ENCODE measurements at places on chromosomes 5 and 9.

GRCh38 chr9:127905004-127905728 lies 5.8 kb upstream of the ST6GALNAC6 start:
- DNase-seq: no peak

GRCh38 chr5:172299916-172300439 lies 16.4 kb upstream of the UBTD2 start:
- no peak for DNase-seq

- no peak for DNase-seq
Observed at GRCh38 chr9:28464481-28465216, 891.4 kb upstream of the C9orf72 start.

DNA sequence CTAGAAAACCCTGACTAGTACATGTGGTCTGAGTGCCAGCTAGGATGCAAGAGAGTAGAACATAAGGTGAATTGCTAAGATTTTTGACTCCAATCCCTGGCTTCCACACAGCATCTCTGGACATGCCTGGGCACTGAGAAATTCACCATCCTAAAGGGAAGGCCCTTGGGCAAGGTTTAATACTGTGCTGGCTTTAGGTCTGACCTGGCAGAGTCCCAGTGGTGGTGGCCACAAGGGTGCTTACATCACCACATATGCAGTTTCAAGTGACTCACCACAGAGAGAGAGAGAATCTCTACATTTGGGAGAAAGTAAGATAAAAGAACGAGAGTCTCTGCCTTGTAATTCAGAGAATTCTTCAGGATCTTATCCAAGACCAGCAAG lies 661.6 kb upstream of the C9orf72 start:
- no peak for DNase-seq

- DNase-seq: peak; percentile 37
Observed at GRCh38 chr9:137550231-137550621, at the start of gene PNPLA7. TSS of gene PNPLA7 (minus strand) at chr9:137550402. CDS start at chr9:137550197, 205 bp downstream.

- DNase-seq: no peak
Observed at GRCh38 chr9:124439086-124439485, 11.2 kb upstream of the ADGRD2 start.

GRCh38 chr5:123134653-123135181 lies 45.7 kb downstream of the PRDM6 start:
- DNase-seq: no peak

- DNase-seq: no peak
Observed at GRCh38 chr5:135230251-135230925, 168.6 kb downstream of the MACROH2A1 start.

GRCh38 chr9:107484117-107484723 lies 5.3 kb downstream of the KLF4 start:
- DNase-seq: peak; percentile 65

GRCh38 chr5:173981185-173981761 lies 7.7 kb upstream of the C5orf47 start:
- no peak for DNase-seq

DNA sequence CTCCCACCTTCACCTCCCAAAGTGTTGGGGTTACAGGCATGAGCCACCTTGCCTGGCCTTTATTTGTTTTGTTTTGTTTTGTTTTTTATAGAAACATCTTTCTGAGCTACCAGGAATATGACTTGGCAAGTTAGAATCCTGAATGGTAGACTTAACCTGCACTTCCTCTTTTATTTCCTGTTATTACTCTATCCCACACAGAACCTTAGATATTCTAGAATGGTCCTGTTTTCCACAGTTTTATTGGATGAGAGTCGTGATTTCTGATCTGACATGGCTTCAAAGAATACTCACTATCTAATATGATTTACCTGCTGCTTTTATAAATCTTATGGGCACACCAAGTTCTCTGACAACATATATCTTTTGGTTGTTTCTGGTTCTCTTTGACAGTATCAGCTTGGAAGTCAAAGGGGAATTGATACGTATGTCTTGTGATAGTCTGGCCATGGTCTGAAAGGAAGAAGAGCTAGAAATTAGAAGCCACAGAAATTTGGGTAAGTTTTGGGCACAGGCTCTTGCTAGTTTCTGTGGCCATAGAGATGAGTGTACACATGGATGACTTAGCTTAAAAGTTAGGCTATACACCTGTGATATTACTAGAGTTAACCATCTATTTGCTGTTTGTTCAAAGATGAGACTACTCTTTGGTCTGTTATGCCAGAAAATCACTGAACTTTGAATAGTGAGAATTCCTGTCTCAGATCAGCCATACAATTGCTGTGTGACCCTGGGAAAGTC lies 4.7 kb upstream of the PANK3 start:
- no peak for DNase-seq

GRCh38 chr5:131630208-131630962 lies 4.6 kb downstream of the RAPGEF6 start:
- no peak for DNase-seq

GRCh38 chr9:71790296-71790695 lies 22.0 kb upstream of the CEMIP2 start:
- no peak for DNase-seq

GRCh38 chr5:151280443-151280842 lies 23.1 kb downstream of the SLC36A3 start:
- DNase-seq: no peak

DNA sequence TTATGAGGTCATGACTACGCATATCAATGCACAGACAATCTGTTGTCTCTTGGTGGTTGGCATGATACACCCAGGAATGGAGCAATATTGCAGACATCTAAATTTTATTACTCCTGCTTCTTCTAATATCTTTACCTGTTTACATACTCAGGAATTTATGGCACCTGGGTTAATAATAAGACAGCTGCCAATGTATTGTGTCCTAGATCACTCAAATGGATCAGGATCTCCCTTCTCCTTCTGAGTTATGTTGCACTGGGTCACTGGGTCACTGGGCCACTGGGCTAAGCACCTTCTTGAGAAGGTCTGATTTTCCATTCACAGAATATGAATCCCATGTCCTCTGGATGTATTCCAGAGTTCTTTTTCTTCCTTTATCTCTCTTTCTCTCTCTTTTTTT lies 41.8 kb downstream of the CCL28 start:
- no peak for DNase-seq

- no peak for DNase-seq
Observed at GRCh38 chr9:116671605-116672004, 15.5 kb upstream of the TRIM32 start.

DNA sequence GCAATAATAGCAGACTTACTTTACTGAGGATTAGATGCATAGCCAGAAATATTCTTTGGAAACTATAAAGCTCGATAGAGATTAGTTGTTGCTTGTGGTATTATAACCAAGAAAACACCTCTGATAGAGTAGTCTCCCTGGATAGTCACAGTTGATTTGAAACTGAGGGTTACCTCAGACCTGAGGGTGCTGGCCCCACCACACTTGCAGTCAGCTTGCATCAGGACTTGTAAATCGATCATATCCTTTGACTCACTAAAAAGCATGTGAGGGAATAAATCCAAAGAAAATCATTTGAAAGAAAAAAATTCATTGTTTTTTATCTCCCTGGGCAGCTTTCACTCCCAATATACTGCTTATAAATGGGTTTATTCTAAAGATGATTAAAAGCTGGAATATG lies 39.4 kb downstream of the GALNT12 start:
- no peak for DNase-seq

DNA sequence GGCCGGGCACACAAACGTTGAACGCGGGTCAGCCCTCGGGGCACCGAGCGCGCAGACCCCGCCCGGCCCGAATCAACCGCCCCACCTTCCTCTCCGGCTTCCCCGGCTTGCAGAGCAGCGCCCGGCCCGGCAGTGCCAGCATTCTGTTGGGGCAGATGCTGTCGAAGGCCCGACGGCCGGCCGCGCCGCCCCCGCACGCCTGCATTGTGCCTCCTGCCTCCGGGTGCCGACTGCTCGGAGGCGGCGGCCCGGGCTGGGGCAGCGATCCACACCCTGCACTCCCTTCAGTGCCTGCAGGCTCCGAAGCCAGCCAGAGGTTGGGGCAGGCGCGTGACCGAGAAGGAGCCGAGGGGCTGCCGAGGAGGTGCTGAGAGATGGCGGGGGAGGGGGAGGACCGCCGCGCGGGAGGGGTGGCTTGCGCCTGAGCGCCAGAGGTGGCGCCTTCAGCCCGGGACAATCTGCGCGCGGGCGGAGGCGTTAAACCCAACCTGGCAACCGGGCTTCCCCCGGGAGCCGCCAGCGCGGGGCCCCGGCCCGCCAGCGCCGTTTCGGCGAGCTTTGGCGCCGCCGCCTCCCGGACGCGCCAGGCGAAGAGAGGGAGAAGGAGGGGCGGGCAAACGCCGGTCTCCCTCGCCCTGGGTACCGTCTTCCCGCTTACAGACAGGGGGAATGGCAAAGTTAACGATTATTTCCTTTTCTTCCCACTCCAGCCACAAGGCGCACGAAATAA lies at the start of gene MCIDAS:
TSS of gene MCIDAS (minus strand) at position 382 of the 730 bp plus-strand sequence. CDS start at position 205, 177 bp downstream.
- DNase-seq: peak; percentile 63

DNA sequence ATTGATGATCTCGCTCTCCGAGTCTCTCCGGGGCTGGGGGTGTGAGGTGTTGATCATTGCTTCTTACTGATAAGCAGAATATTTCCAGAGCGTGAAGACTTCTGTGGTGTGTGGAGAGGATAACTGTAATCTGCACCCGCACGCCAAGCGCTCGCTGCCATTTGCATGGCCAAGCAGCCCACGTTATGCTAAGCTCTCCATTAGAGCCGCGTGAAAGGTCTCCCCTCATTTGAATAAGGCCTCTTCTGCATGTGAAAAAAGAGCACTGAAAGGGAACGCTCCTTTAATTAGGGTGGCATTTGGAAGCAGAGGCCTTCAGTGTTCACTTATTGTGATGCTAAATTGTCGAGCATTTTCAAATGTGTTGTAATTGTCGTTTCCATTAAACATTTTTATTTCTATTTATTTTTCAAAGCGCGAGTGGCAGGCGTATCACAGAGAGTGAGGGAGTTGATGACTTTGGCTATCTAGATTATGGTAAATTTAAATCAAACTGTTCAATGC lies 163.6 kb upstream of the IRX2 start:
- DNase-seq: no peak

- DNase-seq: no peak
Observed at GRCh38 chr9:76403352-76403751, 9.1 kb upstream of the RFK start.

- DNase-seq: no peak
Observed at GRCh38 chr5:123351240-123351639, 72.0 kb downstream of the CEP120 start.

GRCh38 chr9:121138561-121138960 lies 63.1 kb downstream of the RAB14 start:
- DNase-seq: no peak

DNA sequence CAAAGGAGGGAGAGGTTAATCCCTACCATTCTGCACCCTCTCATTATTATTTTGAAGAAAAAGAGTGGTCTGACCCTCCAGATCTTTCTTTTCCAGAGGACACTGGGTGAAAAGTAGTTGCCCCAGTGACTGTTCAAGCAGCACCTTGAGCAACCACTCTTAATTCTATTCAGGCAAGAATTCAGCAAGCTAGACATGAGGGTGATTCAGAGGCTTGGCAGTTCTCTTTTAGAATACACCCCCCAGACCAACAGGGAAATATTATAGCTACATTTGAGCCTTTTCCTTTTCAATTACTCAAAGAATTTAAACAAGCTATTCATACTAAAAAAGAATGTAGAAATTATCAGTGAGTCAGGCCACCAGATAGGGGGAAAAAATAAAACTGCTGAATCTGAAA lies 178.3 kb downstream of the MRPS30 start:
- no peak for DNase-seq

Measured in NCI-H1436 (cell line).